ENCODE measurements at places on chromosomes 7 and 10.

- DNase-seq, result no peak
These were observed 43.2 kb downstream of the CHST3 start for GRCh38 chr10:72007246-72007892.

- no peak for DNase-seq
These were observed 34.8 kb upstream of the PURB start for GRCh38 chr7:44920119-44920518.

DNA sequence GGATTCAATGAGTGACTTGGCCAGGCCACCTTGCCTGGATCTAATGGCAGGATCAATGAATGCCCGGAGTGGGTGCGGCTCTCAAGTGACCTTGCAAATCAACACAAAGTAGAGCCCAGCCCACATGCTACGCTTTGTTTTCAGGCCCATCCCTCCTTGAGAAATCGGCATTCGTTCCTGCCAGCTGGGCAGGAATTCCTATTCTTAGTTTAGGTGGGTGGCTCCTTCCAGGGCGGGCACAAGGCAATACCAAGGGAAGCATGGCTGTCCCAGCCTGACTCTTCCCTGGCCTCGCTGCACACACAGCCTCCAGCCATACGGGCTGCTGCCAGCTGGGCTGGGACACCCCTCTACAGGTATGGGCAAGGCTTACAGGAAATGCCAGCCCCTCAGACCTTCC is 119.3 kb downstream of the SH3PXD2A start:
- DNase-seq, result no peak

DNA sequence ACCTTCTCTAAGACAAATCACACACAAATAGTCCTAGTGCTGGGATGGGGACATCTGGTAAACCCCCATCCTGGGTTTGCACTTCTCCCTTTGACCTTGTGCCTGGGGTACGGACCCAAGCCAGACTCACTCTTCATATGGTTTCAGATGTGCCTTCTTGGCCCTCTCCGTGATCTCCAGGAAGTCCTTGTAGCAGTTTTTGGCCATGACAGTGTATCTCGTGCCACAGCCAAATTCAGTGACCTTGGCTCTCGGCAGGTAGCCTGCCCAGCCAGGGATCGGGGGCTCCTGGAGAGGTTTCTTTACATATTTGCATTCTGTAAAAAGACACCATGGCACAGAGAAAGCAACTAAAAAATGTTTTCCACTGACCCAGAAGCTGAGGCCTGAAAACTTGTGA is 43.9 kb downstream of the PNLIPRP2 start:
- no peak for DNase-seq

GRCh38 chr7:95772298-95772770 is at the start of gene DYNC1I1:
Gene DYNC1I1, plus strand, starts transcription at chr7:95772554. Its CDS starts 32,176 bp downstream, at chr7:95804730.
- DNase-seq, result no peak

GRCh38 chr7:6317797-6318438 is 45.5 kb upstream of the CYTH3 start:
- DNase-seq, result no peak

DNA sequence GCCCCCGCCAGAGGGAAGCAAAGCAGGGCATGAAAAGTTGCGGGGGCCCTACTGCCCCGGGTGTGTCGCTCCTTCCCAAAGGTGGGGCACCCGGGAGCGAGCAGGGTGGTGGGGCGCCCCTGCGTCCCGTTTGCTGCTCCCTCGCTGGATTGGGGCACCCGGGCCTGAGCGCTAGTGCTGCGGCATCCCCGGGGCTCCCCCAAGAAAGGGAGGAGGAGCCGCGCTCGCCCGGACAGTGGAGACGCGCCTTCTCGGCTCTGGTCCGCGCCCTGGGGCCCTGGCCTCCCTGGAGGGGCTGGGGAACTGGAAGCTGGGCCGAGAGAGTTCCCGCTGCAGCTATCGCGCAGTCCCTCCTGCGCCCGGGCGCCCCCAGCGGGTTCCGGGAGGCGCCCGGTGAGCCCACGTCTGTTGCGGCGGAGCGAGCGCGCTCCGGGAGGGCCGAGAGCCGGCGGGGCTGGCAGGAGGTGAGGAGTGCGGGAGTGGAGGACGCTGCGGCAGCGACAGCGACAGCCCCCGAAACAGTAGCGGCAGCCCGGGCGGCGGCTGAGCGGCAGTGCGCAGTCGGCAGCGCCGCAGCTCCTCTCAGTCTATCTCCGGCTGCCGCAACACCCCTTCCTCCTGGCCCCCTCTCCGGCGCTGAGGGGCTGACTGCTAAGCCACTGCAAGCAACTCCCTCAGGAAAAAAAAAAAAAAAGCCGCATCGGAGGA is 504 bp upstream of the BMPER start:
- DNase-seq, result no peak

DNA sequence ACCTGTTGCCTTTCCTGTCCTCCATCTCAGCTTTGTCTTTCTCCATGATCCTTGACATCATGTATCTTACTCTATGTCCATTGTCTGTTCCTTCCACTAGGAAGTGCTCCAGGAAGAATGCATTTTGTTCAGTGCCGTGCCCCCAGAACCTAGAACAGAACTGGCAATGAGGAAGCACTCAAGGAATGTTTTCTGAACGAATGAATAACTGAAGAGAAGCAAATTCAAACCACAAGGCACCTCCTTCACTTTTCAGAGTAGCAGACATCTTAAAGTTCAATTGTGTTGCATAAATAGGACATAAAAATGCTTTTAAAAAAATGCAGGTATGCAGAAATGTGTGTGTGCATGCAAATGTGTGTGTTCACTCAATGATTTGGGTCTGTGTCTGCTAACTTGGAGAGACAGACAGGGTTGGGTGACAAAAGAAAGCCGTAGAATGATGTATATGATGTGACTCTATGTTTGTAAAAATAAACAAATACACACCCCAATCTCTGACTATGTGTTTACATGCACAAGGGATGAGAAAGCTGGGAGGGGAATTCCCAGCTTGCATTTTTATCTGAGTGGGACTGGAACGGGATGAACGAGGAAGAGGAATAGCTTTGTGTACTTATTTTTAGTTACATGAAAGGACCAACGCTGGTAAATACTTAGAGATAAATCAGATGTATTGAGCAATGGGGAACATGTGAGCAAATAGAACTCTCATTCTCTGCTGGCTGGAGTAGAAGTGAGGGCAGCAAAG is 237.7 kb downstream of the FANK1 start:
- no peak for DNase-seq

Data from activated CD8-positive, alpha-beta memory T cell treated with anti-CD3 and anti-CD28 coated beads for 4 hours (primary cell).